DND-41 (cell line): ENCODE measurements at places on chromosomes 6 and 20.

DNA sequence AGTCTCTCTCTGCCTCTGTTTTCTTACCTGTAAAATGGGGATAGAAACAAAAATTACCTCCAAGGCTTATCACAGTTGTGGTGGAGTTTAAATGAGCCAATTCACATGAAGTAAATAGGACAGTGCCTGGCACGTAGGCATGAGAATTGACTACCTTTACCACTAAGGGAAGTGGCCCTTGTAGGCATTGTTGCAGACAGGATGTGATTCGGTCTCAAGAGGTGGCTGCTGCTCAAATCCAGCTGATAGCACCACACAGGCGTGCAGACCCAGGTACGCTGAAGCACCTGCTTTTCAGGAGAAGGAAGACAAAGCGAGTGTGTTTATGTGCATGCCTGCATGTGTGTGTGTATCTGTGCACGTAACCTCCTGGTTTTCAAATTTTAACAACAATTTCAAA lies 108.6 kb downstream of the EYA2 start:
- DNase-seq: no peak

DNA sequence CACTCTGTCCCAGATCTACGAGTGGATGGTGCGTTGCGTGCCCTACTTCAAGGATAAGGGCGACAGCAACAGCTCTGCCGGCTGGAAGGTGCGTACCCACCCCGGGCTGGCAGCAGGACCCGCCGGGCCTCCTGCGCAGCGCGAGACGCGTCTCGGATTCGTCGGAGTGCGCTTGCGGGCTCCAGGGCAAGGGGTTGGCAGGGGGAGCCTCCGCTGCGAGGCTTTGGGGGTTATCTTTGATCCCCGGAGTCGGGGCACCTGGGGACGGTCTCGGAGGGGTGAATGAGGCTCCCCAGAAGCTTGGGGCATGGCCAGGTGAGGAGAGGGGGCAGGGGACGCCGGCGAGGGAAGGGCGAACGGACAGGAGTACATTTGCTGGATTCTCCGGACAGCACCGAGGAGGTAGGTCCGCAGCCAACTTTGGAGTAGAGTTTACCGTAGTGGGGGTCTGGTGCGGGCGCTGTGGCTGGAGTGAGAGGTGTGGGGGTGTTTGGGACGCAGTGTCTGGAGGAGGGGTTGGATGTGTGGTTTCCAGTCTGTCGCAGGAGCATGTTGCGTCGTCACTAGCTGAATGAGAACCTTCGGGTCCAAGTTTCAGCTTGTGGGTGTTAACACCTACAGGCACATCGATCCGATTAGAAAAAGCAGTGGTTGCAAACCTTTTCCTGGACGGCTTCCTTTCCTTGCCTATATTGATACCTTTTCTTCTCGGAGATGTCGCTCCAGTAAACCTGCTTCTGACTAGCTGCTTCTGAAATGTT lies 1.2 kb downstream of the FOXO3 start:
- DNase-seq: no peak

GRCh38 chr6:113328886-113329381 lies 528.2 kb upstream of the MARCKS start:
- no peak for DNase-seq

- no peak for DNase-seq
These were observed 28.5 kb upstream of the IFNGR1 start for GRCh38 chr6:137247724-137248123.

GRCh38 chr6:107244742-107245480 lies 129.6 kb upstream of the BEND3 start:
- DNase-seq: no peak

DNA sequence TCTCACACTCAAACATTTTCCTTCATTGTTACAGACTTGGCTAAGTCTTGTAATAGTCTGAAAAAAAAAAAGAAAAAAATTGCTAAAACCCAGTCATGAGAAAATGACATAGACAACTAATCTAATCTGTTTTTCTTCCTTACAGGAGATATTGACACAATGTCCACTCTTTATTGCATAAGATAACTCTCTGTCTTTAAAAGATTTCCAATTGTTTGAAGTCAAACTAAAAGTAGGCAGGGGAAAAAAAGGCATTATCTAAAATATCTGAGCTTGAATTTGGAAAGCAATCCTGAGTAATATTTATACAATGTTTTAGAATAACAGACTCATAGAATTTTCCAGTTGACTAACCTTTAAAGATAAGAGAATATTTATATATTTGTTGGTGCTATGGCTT lies 233.0 kb upstream of the CEP162 start:
- DNase-seq: no peak

GRCh38 chr6:130993292-130993765 lies 69.7 kb downstream of the EPB41L2 start:
- DNase-seq: peak; percentile 22

- DNase-seq: no peak
These were observed 33.2 kb downstream of the BEND6 start for GRCh38 chr6:56988145-56988544.

GRCh38 chr6:36805917-36806316 lies 33.3 kb downstream of the CPNE5 start:
- no peak for DNase-seq

DNA sequence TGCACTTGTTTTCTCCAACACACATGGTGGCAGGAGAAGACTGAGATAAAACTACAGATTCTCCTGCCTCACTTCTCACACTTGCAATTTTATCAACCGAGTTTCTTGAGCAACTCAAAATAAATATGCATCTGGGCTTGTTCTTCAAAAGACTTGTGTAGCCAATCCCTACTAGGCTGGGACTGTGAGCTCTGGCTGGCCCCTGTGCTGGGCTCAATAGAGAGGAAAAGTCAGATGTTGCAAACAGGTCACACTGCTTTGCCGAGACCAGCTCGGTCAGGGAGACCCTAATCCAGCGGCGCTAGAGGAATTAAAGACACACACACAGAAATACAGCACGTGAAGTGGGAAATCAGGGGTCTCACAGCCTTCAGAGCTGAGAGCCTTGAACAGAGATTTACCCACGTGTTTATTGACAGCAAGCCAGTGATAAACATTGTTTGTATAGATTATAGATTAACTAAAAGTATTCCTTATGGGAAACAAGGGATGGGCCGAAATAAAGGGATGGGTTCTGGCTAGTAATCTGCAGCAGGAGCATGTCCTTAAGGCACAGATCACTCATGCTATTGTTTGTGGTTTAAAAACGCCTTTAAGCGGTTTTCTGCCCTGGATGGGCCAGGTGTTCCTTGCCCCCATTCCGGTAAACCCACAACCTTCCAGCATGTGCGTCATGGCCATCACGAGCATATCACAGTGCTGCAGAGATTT lies 32.7 kb downstream of the FAM50B start:
- no peak for DNase-seq
